ENCODE measurements at places on chromosomes 1 and 21.
A peak's percentile ranks its signal among the peaks of the same experiment; 100 is the strongest.

GRCh38 chr21:16535626-16536025 lies 805.8 kb downstream of the USP25 start:
- no peak for DNase-seq

GRCh38 chr1:42658877-42659337 lies 684 bp downstream of the PPIH start:
- DNase-seq: no peak

GRCh38 chr1:150627826-150628410 lies 1.5 kb downstream of the ENSA start:
- no peak for DNase-seq

DNA sequence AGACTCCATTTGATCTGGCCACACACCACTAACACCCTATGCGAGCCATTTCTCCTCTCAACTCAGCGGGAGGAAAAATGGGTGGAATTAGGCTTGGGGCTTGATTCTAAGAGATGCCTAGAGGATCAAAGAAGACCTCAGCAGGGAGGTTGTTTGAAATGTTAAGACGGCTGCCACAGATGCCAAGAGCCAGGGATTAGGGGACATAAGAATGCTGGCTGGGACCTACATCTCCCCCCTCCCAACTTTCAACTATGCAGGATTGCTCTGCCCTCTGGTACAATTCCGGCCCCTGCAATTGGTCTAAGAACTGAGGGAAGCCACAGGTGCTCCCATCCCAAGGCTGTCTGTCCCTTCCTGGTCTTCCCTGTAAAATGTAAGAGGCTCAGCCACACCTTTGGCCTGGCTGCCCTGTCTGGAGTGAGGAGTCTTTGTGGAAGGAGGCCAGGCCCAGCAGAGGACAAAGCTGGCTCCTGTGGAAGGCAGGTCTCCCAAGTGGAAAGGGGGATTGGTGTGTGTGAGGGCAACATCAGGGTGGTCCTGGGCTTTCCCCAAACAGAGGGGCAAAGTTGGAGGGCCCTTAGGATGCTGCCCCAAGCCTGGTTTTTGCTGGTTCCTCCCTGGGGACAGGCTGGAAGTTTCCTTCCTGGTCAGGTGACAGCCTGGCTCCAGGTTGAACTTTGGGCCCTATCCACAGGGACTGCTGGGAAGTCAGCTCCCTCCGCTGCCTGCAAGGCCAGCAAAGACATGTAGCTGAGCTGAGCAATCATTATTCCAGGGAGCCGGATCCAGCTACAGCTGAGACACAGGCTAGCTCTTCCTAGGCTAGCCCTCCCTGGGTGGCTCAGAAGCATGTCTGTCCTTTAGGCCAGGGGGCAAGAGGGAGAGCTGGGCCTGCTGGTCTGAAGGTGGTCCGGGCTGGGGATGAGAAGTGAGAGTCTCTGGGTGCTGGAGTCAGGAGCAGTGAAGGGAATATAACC lies 34.5 kb upstream of the SYNC start:
- no peak for DNase-seq

DNA sequence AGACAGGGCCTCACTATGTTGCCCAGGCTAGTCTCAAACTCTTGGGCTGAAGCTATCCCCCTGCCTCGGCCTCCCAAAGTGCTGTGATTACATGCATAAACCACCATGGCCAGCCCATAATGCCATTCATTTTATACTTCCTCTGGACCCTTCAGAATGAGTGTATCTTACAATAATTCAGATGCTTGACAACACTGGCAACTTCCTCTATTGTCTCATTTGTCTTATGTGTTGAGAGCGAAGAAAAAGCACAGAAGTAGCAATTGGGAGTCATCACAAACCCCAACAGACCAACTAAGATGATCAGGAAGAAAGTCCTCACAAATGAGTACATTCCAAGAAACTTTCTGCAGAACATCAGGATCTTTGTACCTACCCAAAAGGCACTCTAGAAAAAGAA lies 191.9 kb downstream of the RERE start:
- DNase-seq: no peak

GRCh38 chr1:53541263-53541625 lies 82.0 kb downstream of the DMRTB1 start:
- no peak for DNase-seq

GRCh38 chr1:116373431-116374352 lies 648 bp downstream of the ATP1A1 start:
- DNase-seq: peak; percentile 49

- no peak for DNase-seq
Measured at GRCh38 chr1:63813829-63814277, 40.0 kb downstream of the ROR1 start.

GRCh38 chr1:69743146-69743545 lies 175.4 kb downstream of the LRRC7 start:
- DNase-seq: no peak

DNA sequence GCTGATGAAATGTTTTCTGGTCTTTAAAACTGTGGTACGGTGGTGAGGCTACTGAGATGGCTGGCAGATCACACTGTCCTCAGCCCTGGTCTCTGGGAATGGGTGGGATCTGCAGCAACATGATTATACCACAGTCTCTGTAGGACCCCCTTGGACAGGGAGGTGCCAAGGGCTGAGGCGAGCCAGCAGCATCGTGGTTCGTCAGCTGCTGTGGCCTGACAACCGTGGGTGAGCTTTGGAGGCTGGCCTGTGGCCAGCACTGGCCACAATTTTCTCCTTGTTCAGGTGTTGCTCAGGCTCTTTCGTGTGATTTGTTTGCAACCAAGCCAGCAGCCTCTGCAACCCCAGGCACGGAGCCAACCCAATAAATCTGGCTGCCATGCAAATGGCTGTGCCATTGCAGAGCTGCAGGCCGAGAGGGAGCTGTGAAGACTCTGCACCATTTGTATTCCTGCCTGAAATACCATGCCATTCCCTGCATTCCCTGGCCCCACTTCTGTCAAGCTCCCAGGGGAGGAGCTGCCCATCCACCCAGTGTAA lies 70.9 kb downstream of the PCP4 start:
- DNase-seq: no peak

GRCh38 chr1:162327788-162328165 lies 48.9 kb downstream of the SPATA46 start:
- no peak for DNase-seq

- DNase-seq: no peak
Measured at GRCh38 chr1:12636098-12636950, 7.6 kb upstream of the AADACL4 start.

- no peak for DNase-seq
Measured at GRCh38 chr1:87167157-87167789, 161.4 kb upstream of the LMO4 start.

DNA sequence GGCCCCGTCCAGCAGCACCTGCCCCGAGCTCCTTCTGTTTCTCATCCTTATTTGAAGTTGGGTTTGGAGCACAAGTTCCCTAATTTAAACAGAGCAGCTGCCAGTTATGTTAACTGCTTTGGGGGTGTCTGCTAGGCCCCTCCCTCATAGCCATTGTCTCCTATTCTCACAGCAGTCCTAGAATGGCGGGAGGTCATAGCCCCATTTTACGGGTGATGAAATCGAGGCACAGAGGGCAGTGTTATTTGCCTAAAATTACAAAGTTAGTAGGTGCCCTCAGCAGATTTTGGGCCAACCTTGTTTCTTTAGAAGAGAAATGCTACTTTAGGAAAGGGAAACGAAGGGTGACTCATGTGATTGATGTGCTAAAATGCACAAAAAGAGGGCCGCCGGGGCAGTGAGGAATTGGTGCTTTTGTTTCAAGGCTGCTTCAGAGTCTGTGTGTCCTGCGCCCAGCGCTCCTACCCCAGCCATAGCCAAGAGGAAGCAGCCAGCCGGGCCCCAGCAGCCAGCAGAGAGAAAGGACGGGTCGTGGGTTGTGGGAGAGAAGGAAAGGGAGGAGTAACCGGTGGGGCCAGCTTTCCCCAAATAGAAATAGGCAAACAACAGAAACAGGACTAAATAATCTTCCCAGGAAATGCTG lies 13.0 kb downstream of the VANGL1 start:
- DNase-seq: no peak

DNA sequence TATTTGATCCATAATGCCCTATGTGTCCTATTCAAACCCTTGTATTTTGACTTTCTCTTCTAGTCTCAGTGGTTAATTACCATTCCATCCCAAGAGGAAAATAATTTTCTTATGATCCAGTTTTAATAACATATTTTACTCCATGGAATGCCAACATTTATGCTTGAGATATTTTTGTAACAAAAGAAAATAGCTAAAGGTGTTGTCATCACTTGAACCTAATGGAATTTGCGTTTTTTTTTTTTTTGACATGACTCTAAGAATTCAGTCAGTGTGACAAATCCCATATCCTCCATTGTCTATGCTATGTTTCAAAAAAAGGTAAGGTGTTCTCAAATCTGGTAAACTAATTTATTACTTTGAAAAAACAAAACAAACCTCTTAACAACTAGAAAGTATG lies 324.1 kb upstream of the ADAMTS5 start:
- no peak for DNase-seq

GRCh38 chr1:167555971-167556714 lies 2.6 kb upstream of the CREG1 start:
- DNase-seq: peak; percentile 63

GRCh38 chr21:46110499-46111192 lies 12.7 kb downstream of the COL6A2 start:
- DNase-seq: no peak

GRCh38 chr1:32071758-32072621 lies 749 bp upstream of the TMEM39B start:
- DNase-seq: peak; percentile 12

DNA sequence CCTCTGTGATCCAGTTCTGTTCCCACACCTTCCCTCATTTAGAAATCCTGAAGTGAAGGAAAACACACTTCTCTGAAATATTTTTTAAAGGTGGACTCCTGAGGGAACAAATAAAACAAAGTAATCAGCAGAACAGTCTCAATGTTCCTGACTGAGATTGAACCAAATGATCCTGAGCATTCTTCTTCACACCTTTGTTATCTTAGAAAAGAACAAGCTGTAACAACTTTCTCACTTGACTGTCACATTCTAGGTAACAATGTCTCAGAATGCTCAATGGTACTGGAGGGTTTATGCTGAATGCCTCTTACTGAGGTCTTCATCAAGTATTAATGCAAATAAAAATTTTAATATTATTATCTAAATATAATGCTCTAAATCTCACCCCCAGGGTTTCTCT lies 40.4 kb upstream of the RGS2 start:
- DNase-seq: no peak

- no peak for DNase-seq
Measured at GRCh38 chr21:34728479-34728878, 59.7 kb downstream of the CLIC6 start.

DNA sequence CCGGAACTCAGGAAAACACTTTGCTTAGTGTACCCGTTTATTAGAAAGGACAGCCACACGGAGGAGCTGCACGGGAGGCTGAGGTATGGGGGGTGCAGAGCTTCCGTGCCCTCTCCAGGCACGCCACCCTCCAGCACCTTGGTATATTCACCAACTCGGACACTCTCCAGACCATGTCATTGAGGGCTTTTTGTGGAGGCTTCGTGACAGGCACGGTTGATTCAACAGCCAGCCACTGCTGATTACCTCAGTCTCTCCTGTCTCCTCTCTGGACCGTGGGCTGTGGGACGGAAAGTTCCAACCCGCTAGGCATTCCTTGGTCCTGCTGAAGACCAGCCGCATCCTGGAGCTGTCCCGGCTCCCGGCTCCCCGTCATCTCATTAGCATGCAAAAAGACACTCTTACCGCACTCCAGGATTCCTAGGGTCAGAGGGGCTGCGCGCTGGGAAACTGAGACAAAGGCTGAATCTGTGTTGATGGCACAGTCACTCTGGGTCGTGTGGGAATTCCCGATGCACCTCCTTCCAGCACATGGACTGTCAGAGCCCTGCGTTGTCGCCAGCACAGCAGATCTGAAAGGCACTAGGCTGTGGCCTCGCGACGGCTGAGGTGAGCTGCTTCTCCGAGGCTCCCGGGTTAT lies 65.6 kb downstream of the PRKCZ start:
- no peak for DNase-seq

GRCh38 chr1:237149857-237150256 lies 107.9 kb downstream of the RYR2 start:
- DNase-seq: no peak

- DNase-seq: peak; percentile 13
Measured at GRCh38 chr1:58047265-58047858, 499.2 kb downstream of the OMA1 start.

- no peak for DNase-seq
Measured at GRCh38 chr1:8083739-8084484, 57.8 kb upstream of the ERRFI1 start.

- no peak for DNase-seq
Measured at GRCh38 chr1:67629370-67630075, 55.5 kb upstream of the GADD45A start.

GRCh38 chr1:77556045-77556444 lies 126.4 kb downstream of the ZZZ3 start:
- DNase-seq: no peak

GRCh38 chr1:1799716-1800115 lies 21.4 kb upstream of the NADK start:
- DNase-seq: no peak

- no peak for DNase-seq
Measured at GRCh38 chr1:53420341-53420740, 38.9 kb upstream of the DMRTB1 start.

GRCh38 chr1:64173336-64173940 lies 30.0 kb upstream of the UBE2U start:
- no peak for DNase-seq

GRCh38 chr21:42265231-42265812 lies 46.4 kb downstream of the ABCG1 start:
- no peak for DNase-seq

- DNase-seq: no peak
Measured at GRCh38 chr1:87402241-87403002, 73.7 kb downstream of the LMO4 start.

DNA sequence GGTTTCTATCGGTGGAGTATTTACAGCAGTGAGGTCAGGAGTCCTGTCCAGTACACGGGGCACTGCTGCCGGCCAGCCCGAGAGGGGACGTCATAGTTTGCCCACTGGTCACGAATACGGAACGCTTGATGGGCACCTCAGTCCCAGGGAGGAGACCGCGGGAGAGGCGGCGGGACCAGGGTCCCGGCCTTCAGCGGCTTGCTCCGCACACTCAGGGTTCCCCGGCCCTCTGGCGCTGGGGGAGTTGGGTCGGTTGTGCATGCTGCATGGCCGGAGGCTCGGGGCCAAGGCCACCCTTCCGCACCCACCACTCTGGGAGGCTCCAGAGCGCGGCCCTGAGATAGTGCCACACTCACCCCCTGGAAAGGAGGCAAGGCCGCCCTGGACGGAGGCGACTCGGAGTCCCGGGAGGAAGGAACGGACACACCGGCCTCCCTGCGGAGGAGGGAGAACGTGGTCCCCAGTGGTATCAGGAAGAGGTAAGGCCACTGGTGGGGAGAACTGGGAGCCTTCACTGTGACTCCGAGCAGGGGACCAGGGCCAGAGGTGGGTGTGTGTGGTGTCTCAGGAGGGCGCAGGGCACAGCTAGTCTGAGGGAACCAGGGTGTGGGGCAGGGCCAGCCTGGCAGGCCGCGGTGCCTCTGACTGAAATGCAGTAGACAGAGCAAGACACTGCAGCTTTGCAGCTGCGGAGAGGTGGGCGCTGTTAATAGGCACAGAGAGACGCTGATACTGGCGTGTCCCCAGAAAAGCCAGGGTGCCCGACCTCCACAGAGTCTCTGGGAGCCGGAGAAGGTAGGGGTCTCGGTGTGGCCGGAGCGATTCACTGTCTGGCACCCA lies 28.6 kb upstream of the PRSS38 start:
- DNase-seq: no peak

Measured in stimulated activated CD4-positive, alpha-beta T cell treated with anti-CD3 and anti-CD28 coated beads, Interleukin-4, amount 100 ng/mL, for 48 hours (primary cell).